ENCODE measurements at places on chromosomes 12 and 14.

DNA sequence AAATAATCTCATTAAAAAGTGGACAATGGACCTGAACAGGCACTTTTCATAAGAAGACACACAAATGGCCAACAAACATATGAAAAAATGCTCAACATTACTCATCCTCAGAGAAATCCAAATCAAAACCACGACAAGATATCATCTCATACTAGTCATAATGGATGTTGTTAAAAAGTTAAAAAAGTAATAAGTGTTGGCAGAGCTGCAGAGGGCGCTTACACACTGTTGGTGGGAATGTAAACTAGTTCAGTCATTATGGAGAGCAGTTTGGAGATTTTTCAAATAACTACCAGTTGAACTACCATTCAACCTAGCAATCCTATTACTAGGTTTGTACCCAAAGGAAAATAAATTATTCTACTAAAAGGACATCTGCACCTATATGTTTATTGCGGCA, 47.2 kb downstream of the FOXG1 start:
- DNase-seq: no peak

GRCh38 chr14:99688210-99688581, 4.1 kb downstream of the CYP46A1 start:
- DNase-seq: no peak

GRCh38 chr12:38785381-38785780, 120.0 kb downstream of the CPNE8 start:
- DNase-seq: no peak

- DNase-seq: no peak
Observed at GRCh38 chr14:79225815-79226214, 985.5 kb downstream of the DIO2 start.

- no peak for DNase-seq
Observed at GRCh38 chr14:92959761-92960680, 37.1 kb downstream of the CHGA start.

GRCh38 chr14:51328772-51329353, 88.8 kb downstream of the TMX1 start:
- no peak for DNase-seq

DNA sequence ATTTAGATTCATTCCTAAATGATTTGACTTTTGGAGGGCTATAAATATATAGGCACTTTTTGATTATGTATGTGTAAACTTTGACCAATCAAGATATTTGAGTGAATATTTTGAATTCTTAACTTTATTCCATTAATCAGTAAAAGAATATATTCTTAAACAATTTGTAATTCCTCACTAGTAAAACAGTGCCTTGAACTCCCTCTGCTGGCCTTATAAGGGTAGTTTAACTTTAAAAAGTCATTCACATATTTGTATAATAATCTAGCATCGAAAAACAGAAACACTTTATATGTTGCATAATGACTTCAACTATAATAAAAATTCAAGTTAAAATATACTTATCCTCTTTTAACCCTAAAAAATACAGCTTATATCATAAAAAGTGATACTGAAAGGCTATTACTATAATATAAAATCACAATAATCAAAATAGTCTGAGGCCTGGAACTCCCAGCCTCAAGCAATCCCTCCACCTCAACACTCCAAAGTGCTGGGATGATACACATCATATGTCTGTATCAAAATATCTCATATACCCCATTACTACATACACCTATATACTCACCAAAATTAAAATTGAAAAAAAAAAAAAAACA, 31.2 kb downstream of the CCDC59 start:
- DNase-seq: peak; percentile 76

- DNase-seq: peak; percentile 45
Observed at GRCh38 chr12:89762498-89763170, 54.0 kb upstream of the ATP2B1 start.

- DNase-seq: peak; percentile 72
Observed at GRCh38 chr12:5548152-5548943, 116.4 kb downstream of the NTF3 start.

GRCh38 chr12:124685689-124686369, 118.4 kb upstream of the NCOR2 start:
- DNase-seq: peak; percentile 36

GRCh38 chr14:83975841-83976770, 1553.8 kb upstream of the FLRT2 start:
- DNase-seq: no peak

- no peak for DNase-seq
Observed at GRCh38 chr12:62817556-62818271, 117.2 kb downstream of the PPM1H start.

- DNase-seq: no peak
Observed at GRCh38 chr12:53343969-53344368, 7.8 kb upstream of the SP7 start.

- DNase-seq: peak; percentile 64
Observed at GRCh38 chr14:31090883-31091764, 64.9 kb upstream of the STRN3 start.

GRCh38 chr12:109732321-109733305, 19.0 kb downstream of the FAM222A start:
- DNase-seq: no peak

Data from DMS53 (cell line).